Regular cardiac myocyte (primary cell): ENCODE measurements at places on chromosomes 12 and 14. TPM values are rescaled to one million over a fixed set of nuclear protein-coding genes. Genes with fewer than 3 reads are reported as not detected.

The TMEM30B gene
- total RNA-seq: under 0.01 and 0.56 TPM in 2 replicates

The NEUROD4 gene
- not detected in 2 replicates for total RNA-seq

The CMTM5 gene
- total RNA-seq: 0.28 and 0.58 TPM in 2 replicates

The ZC2HC1C gene
- 0.85 and 0.96 TPM in 2 replicates for total RNA-seq

The SERPINA12 gene
- total RNA-seq: not detected in 2 replicates

The RDH5 gene
- total RNA-seq: 37.8 and 53.0 TPM in 2 replicates

The KRT6C gene
- not detected in 2 replicates for total RNA-seq

The DACT1 gene
- total RNA-seq: 16.9 and 60.9 TPM in 2 replicates

The DIO2 gene
- 6.8 and 27.0 TPM in 2 replicates for total RNA-seq

The KCNJ8 gene
- 24.7 and 62.0 TPM in 2 replicates for total RNA-seq

The DGKA gene
- total RNA-seq: 29.3 and 34.7 TPM in 2 replicates

The CAPRIN2 gene
- 46.5 and 53.5 TPM in 2 replicates for total RNA-seq

The TDRD9 gene
- total RNA-seq: 0.58 and 2.5 TPM in 2 replicates

The TAS2R10 gene
- total RNA-seq: under 0.01 and 0.19 TPM in 2 replicates

The P2RX7 gene
- under 0.01 and 1.1 TPM in 2 replicates for total RNA-seq

The MDGA2 gene
- total RNA-seq: under 0.01 TPM in 1 of 2 replicates, not detected in the other

The ENDOU gene
- total RNA-seq: under 0.01 TPM in 1 of 2 replicates, not detected in the other
